Kidney epithelial cell (primary cell): ENCODE measurements at places on chromosomes 2 and 18.

DNA sequence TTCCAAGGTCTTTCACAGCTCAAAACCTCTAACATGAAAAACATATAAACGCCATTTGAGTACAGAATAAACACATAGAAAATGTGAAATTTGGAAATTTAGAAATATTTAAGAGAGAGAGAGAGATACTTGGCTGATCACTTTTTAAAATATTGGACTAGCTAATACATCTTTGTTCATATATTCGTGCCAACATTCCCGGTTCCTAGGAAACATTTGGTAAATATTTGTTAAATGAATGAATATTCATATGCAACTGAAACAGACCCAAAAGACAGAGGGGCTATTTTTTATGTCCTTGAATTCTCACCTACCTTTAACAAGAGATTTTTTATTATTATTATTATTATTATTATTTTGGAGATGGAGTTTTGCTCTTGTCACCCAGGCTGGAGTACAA lies 8.3 kb upstream of the COLEC12 start:
- DNase-seq = no peak

DNA sequence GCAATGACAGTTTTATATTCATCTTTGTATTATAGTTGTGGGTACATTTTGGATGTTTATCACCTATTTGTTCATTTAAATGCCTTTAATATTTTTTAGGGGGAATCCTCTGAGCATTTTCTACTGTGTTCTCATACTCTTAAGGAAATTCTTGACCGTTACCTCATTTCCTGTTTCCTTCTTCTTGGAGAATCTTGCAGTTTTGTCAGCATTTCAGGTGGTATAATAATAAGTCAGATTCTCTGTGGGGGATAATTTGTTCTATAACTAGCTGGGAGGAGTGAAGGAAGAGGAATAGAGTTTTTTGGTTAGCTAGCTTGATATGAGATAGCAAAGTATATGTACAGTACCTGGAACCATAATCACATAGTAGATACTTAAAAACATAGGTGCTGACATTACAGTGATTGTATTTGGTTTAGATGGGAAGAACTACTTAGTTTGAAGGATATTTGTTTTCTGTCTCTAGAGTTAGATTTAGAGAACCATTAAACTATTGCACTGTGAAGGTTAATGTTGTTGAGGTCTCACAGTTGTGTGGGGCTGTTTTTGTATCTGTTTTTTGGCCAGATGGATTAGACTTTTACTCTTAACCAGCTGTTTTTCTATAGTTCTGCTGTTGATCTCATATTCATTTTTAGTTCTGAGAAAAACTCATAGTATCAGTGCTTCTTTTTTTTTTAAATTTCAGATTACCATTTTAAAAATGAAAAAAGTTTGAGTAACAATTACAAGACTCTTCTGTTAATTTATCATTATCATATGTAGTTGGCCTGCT lies 14.2 kb downstream of the MTX2 start:
- DNase-seq = no peak

DNA sequence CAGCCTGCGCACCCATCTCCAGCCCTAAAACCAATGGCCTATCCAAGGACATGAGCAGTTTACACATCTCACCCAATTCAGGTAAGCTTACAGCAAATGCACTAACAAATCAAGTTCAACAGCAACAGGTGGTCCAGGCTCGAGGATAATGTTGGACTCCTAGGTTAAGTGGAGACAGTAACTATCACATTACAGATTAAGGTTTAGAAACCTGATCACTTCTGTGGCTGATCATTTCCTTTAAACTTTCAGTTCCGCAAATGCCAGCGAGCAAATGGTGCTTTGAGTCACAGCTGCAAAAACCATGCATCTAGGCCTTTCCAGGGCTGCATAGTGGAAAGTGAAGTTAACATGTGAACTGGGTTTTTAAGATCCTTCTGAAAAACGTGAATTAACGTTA lies 259.4 kb downstream of the GBX2 start:
- no peak for DNase-seq

GRCh38 chr18:77100751-77101355 lies 31.7 kb downstream of the MBP start:
- no peak for DNase-seq

- no peak for DNase-seq
Observed at GRCh38 chr18:44840058-44840790, 159.5 kb downstream of the SETBP1 start.
